T-helper 2 cell (primary cell): ENCODE measurements at places on chromosomes 13 and 19.

DNA sequence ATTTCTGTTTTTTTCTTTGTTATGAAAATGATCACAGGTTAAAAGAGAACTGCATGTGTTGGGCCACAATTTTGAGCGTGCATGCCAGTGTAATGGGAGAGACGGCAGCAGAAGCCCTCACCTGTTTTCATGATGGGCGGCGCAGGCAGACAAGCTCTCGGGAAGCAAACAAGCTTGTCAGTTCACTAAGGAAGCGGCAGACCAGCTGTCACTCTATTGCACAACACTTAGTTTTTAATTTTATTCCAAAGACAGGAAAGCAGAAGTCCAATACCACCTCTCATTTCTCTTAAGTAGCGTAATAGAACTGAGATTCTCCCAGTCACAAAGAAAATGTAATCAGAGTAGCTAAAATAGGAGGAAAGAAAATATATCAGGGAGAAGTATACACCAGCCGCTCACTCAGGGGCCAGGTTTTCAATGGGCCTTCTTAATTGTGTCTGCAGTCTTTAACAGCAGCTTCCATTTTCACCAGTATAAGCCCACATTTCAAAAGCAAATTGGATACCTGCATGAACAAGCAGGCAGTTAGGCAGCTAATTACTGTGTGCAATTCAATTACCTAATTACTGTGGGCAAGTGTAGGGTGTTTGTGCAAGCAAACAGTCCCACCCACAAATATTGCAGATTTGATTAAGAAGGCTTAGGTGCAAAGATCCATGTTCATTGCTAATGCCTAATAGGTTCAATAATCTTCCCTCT, 711.4 kb downstream of the DIAPH3 start:
- no peak for DNase-seq

DNA sequence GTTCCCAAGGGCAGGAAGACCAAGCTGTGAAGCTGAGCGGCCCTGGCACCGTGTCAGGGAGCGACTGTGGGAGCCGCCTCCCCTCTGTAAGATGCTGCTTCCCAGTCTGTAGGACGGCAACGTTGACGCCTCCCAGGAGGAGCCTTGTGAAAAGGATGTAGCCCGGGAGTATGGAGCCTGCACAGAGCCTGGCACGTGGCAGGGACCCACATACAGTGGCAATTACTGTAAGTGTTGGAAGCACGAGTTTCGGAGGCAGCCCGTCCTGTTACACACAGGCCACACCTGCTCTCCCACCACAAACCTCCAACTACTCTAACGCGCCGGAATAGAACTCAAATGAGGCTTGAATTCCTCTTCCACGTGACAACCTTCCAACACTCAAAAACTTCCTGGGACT, 6.6 kb downstream of the RAB20 start:
- DNase-seq = no peak

DNA sequence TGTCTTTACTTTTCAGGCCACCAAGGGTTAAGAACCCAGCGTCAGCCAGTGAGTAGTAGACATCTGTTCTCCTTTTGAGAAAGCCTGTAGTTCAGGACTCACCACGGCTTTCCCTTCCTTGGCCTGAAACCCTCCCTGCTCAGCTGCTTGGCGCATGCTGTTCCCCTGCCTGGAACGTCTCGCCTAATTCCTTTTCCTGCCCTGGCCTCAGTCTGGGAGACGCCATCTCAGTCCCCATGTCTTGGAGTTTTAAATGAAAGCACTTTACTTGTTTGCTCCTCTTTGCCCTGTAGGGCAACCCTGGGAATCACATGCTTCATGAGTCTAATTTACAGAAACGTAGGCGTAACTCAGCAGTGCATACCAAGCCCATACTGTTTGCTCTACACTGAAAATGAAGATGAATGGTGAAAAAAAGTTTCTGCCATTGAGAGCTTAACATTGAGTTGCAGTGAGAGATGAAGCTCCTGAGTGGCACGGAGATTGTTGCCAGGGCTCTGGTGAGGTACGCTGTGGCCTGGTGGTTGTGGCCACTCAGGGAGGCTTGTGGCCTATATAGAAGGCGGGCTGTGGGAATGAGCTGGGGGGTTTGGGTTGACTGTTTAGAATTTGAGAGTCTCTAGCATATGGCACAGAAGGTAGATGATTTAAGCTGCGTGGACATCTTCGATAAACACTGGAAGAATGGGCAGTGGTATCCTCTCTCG, 52.8 kb downstream of the GATAD2A start:
- no peak for DNase-seq

DNA sequence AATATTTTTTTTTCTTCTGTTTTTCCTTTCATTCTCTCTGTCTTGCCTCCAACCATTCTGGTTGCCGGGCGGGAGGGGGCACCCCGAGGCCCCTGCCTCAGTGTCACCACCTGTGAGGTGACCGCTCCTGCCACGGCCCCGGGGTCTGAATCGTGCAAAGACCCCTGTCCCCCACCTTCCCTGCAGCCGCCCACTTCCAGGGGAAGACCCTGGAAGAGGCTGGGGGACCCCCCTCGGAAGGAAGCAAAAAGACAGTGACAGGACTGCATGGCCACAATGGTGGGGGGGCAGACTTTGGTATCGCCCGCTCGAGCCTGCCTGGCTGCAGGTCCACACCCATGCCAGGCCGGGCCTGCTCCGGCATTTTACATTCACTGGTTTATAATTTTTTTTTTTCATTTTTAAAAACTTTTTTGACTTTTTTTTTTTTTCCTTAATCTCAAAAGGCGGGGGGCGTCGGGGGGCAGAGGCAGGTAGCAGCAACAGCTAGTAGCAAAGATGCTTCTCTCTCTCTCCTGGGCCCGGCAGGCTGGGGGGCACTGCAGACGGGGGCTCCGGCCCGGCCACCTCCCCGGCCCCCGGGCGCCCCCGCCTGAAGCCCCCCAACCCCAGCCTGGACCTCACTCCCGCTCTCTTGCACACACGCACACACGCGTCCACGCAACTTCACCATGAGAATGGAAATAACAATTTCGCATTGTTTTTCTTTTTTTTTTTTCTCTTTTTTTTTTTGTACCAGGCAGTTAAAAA, 22.6 kb downstream of the ZBTB7A start:
- no peak for DNase-seq

- no peak for DNase-seq
Measured at GRCh38 chr19:52592301-52592700, 22.2 kb downstream of the ZNF701 start.

DNA sequence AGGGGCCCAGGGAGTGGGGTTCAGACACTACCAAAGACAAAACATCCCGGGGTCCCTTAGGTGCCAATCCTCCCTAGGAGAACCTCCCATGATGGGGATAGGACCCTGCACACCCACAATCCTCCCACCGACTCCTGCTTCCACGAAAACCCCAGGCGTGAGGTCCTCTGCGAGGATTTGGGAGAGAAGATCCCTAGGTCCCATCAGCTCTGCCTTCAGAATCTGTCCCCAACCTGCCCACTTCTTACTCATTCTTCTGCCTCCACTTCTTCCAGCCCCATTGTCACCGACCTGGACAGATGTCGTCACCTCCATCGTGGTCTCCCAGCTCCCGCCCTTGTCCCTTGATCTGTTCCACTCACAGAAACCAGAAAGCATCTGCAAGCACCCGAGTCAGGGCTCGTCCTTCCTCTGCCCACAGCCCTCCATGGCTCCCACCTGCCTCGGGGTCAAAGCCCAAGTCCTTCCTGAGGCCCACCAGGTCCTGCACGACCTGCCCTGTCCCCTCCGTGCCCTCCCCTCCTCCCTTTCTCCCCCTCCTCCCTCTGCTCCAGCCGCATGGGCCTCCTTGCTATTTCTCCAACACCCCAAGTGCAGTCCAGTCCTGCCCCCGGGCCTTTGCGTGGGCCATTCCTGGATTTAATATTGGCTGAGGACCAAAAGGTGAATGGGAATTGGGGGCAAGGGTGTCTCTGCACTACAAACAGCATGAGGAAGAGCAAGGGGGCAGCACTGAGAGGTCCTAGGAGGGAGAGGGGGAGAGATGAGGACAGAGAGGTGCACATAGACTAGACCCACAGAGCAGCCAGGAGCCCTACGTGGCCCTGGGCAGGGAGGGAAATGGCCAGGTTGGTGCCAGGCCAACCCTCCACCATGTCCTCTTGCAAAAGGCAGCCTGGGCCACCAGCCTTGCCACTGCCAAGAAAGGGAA, 51.3 kb downstream of the PTPRS start:
- no peak for DNase-seq

GRCh38 chr19:47494211-47494547, 10.2 kb upstream of the KPTN start:
- no peak for DNase-seq

DNA sequence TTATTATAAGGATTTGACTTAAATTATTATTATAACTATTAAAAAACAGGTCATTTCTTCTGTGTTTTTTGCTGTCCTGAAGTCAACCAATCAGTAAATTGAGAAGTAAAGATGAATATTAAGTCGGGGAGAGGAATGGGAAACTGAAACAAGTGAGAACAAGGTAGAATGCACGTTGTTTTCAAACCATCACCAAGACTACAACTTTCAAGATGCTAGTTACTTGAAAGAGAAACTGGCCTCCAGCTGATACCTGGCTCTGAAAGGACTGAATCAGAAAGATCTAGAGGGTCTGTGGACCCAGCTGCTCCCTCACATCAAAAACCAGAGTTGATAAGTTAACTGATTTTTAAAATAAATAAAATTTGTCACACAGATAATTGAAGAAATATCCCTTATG, 1301.5 kb upstream of the ATXN8OS start:
- no peak for DNase-seq

- DNase-seq = no peak
Measured at GRCh38 chr19:29013325-29013724, 199.6 kb downstream of the UQCRFS1 start.

DNA sequence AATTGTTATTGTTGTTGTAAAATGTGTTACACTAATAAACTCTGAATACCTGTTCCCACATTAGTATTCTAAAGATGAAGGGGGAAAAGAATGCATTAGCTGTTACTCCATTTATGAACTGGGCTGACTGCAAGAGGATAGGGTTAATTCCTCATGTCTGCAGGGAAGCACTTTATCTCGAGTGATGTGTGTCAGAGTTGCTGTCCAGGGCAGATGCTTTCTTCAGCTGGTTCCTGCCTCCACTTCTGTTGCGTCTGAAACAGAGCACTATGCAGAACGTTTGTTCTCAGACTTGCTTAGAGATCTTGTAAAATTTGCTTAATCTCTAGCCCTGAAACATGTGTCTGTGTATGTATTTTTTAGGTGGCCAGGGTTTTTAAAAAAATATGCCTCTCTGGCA, 318.8 kb downstream of the SPRY2 start:
- no peak for DNase-seq

DNA sequence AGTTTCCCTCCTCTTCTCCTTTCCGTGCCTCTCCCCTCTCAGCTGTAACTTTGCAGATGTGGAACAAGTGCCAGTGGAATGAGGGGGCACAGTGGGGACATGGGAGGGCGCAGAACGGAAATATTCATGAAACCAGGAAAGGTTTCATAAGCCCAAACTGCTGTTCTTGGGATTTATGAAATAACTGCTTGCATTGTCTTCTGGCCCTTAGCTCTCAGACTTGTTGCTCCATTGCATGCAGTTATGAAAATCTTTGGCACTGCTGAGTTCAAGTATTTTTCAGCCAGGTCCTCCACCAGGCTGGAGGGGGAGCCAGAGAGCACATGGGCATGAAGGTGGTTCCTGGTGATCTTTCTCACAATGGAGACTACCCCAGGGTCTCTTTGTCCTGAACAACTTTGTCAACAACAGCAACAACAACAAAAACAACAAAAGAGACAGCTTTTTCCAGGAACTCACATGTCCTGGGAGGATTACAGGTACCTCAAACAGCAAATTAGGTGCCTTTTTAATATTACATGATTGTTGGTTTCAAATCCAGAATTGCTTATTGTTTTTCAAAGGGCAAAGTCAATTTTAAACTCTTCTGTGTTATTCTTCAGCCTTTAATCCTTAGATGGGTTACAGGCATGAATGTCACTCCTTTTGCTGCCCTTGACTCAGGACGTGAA, 1.5 kb downstream of the RGCC start:
- DNase-seq = peak; percentile 83

- DNase-seq = no peak
Measured at GRCh38 chr19:17794731-17795494, at the start of gene B3GNT3. Gene B3GNT3, plus strand, starts transcription at chr19:17795138. Its CDS starts 12,670 bp downstream, at chr19:17807808.

DNA sequence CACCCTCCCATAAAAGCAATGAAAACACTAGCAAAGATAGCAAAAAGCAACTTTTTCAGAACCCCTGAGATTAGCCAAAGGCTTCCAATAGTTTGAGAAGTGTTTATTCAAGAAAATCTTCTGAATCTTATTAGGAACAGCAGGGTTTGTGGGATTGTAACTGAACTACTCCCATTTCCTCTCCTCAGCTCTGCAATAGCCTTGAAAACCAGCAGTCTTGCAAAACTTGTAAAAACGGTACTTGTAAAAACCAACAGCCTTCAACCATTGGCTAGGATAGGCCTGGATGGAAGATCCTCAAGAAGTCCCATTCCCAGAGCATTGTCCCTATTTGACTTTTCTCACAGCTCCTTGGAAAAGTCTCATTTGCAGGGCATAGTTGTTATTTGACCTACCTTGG, 12.1 kb downstream of the RNASEH2B start:
- DNase-seq = no peak

- DNase-seq = no peak
Measured at GRCh38 chr19:29845574-29846176, 33.9 kb downstream of the CCNE1 start.

GRCh38 chr19:11278670-11279069, 16.3 kb upstream of the DOCK6 start:
- DNase-seq = no peak

DNA sequence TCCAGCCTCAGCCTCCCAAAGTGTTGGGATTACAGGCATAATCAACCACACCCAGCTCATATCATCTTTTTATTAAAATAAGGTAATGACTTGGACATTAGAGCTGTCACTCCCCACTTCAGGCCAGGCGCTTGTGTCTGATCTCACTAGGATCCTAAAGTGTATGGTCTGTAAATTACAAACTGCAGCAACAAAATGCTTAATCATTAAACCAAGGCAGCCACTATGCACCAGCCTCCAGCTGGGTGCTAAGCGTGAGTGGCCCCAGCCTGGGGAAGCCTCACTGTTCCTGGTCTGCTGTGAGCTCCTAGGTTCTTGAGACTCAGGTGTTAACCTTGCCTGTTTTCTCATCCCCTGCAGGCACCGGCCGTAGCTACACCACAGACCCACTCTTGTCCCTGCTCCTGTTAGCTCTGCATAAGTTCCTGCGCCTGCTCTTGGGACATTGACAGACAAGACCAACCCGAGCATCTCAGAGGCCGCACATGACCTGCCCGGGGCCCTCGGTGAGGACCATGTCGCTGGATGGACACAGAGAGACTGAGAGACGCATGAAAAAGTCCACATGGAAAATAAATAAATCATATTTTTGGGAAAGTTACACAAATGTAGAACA, 37.8 kb downstream of the VSTM2B start:
- DNase-seq = no peak
